ENCODE measurements at places on chromosomes 12 and 14.

GRCh38 chr12:2719392-2719791 lies 75.4 kb upstream of the FKBP4 start:
- no peak for DNase-seq

DNA sequence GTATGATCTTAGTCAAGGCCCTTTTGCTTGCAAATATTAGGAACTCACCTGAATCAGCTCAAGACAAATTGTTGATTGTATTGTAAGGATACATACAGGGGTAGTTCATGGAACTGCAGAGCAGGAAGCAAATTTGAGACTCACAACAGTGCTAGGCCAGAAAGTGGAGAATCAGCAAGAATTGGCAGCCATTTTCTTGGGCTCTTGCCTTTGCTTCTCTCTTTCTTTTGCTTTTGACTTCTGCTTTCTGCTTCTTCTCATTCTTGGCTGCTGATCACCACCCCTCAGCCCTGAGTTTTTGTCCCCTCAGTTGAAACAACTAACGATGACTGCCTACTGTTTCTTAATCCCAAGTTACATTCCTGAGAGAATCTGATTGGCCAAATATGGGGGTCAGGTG lies 34.8 kb downstream of the KCNK13 start:
- DNase-seq, result no peak

DNA sequence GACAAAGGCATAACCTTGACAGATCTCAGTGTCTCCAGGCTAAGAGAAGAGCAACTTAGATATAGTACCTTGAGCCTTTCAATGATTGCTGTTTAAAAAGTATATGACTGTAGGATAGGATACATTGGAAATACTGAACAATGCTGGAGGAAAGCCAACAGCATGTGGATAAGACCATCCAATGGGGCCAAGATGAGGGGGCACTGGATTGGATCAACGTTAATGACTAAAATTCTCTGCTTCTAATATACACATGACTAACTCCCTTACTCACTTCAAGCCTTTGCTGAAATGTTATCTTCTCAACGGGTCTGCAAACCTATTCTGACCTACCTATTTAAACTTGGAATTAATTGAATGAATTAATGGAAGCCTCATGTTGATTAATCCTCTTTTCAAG lies 354.9 kb downstream of the RAD51B start:
- DNase-seq, result no peak

GRCh38 chr12:53200458-53201176 lies 6.4 kb downstream of the ITGB7 start:
- peak; percentile 70 for DNase-seq

DNA sequence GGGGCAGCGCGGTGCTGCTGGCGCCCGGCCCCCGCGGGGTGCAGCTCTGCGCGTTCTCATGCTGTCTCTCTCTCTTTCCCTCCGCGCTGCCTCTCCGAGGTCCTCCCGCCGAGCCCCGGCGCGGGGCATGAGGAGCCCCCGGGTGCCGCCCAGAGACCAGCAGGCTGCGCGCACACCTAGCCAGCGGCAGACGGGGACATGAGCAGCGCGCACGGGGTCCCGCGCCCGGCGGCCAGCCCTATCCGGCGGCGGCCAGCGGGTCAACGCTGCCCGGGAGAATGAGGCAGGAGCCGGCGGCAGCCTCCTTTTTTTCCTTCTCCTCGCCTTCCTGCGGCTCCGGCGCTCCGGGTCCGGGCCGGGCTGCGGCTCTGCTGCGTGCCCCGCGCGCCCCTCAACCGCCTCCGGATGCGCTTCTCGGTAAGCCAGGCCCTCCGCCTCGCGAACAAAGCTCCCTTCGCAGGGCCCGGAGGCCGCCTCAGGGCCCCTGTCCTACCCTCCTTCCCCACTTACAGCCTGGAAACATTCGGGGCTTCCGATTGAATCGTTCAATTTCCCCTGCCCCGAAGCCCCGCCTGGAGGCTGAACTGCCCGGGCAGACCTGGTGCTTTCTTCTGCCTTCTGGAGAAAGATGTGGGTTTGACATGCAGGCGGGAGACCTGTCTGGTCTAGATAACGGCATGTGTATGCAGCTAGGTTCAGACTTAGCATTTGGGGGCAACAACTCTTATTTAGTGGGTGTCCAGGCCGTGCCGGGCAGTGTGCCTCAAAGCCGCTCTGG lies at the start of gene TUNAR:
Gene TUNAR (plus strand): TSS at position 72 of the 778 bp plus-strand sequence.
- DNase-seq, result no peak

- no peak for DNase-seq
Observed at GRCh38 chr12:106791531-106791930, 17.0 kb downstream of the RIC8B start.

DNA sequence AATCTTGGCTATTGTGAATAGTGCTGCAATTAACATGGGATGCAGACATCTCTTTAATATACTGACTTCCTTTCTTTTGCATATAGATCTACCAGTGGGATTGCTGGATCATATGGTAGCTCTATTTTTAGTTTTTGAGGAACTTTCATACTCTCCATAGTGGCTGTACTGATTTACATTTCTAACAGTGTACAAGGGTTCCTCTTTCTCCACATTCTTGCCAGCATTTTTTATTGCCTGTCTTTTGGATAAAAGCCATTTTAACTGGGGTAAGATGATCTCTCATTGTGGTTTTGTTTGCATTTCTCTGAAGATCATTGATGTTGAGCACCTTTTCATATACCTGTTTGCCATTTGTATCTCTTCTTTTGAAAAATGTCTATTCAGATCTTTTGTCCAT lies 8.4 kb downstream of the AMDHD1 start:
- DNase-seq, result no peak

GRCh38 chr14:100576091-100577085 lies 10.8 kb downstream of the BEGAIN start:
- peak; percentile 47 for DNase-seq

- DNase-seq, result no peak
Observed at GRCh38 chr14:69673104-69673503, 61.7 kb downstream of the SUSD6 start.

DNA sequence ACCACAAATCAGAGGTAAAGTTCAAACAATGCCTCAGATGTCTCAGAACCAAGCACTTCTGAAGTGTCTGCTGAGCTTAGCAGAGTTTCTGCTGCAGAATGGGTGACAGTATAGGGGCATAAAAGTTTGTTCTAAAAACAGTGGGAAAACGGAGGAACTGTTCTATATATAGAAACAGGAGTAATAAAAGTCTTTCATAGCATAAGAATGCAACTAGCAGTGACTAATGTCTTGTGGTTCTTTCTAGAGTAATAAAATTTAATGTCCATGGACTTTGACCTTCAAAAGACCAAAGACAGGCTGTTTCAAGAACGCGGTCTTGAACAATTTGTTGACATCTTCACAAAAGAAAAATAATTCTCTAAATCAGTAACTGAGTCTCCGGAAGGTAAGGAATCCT lies 107.5 kb upstream of the FAR2 start:
- no peak for DNase-seq

DNA sequence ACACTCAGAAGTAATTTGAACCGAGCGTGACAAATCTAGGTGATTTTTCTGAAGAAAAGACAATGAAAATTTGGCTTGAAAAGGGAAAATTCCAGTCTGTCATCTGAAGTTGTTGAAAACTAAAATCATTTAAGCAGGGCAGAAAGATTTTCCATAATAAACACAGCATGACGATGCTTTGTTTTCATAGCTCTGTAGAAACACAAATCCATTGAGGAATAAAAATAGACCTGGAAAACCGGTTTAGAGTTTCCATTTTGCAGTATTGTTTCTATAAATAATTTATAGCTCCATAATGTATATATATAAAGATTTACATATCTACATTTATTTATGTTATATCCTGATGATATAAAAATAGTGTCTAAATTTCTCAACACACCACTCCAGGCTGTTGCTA lies 1918.5 kb upstream of the FLRT2 start:
- no peak for DNase-seq

- no peak for DNase-seq
Observed at GRCh38 chr14:51539571-51540037, 112.1 kb upstream of the FRMD6 start.

DNA sequence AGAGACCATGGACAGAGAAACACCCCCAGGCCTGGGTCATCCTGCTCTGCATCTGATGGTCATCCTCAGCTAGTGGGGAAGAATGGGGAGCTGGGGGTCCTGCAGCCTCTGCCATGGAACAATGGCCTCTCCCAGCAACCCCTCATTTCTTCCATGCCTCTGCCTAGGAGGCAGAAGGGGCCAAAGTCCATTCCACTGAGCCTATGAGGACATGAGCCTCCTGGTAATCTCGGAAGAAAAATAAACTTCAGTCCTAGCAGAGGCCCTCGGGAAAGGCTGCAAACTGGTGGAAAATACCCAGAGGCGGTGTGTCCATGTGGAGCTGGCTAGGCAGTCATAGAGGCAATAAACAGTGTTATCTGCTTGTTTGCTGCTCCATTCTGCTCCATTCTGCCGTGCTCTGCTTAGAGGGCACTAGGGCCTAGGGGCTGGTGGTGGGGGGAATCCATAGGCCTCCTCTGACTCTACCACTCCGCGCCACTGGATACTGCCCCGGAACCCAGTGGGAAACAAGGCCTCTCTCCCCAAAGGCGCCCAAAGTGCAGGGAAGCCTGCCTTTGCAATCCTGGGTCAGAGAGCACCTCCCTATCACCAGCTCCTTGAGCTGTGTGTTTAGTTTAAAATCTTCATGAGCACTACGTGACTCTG lies 4.5 kb downstream of the PGF start:
- DNase-seq, result no peak

DNA sequence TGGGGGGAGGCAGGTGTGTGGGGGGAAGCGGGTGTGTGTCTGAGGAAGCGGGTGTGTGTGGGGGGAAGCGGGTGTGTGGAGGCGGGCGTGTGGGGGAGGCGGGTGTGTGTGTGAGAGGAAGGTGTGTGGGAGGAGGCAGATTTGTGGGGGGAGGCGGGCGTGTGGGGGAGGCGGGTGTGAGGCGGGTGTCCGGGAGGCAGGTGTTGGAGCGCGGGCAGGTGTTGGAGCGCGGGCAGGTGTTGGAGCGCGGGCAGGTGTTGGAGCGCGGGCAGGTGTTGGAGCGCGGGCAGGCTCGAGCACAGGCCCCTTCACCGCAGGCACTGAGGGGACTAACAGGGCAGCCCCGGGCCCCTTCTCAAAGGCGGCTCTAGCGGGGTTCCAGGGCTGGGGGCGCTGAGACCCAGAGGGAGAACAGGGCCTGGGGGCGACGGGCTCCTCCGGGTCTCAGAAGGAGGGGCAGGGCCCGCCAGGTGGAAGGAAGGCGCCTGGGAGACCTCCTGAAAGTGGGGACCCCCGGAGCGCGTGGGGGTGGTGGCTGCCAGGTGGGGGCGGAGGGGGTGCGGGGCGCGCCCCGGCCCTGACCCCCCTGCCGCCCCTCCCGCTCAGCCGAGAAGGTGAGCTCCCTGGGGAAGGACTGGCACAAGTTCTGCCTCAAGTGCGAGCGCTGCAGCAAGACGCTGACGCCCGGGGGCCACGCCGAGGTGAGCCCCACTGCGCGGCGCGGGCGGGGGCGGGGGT lies 3.2 kb downstream of the CRIP2 start:
- peak; percentile 86 for DNase-seq

DNA sequence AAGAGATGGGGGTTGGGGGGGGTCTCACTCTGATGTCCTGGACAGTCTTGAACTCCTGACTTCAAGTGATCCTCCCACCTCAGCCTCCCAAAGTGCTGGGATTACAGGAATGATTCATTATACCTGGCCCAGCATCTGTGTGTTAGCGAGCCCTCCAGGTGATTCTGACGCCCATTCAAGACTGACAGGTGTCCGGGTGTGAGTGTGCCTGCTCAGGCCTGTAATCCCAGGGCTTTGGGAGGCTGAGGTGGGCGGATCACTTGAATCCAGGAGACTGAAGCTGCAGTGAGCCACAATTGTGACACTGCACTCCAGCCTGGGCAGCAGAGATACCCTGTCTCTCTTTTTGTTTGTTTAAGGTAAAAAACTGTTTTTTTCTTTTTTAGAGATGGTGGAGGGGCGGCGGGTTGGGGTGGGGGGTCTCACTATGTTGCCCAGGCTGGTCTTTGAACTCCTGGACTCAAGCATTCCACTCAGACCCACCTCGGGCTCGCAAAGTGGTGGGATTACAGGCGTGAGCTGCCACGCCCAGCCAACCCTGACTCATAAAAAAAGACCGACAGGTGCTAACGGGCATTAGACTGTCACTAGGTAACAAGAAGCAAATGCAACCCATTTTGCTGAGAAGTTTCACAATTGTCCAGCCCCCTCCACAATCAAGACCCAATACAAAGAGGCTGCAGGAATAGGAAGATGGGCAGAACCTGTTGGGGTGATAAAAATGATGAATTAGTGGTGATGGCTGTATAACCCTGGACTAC lies 4.7 kb downstream of the VSIG10 start:
- DNase-seq, result no peak

GRCh38 chr12:115771065-115771464 lies 506.4 kb downstream of the MED13L start:
- DNase-seq, result no peak

- DNase-seq, result no peak
Observed at GRCh38 chr12:113808095-113808951, 157.8 kb downstream of the RBM19 start.

GRCh38 chr12:55610598-55610997 lies 26.1 kb upstream of the OR10P1 start:
- DNase-seq, result no peak

DNA sequence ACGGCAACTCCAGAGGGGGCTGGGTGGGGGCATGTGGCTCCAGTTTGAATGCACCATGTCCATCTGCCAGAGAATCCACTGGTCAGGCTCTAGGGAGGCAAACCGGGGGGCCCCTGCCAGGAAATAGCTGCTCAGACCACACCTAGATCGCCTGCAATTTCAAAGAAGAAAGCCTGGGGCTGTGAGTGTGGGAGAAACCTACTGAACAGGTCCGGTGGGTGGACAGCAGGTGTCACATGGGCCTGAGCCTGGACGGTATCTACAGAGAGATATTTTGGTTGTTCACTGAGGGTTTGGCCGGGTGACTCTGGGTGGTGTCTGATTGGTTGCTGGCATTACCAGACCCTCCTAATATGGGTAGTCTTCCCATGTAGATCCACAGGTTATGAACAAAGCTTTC lies 32.0 kb downstream of the DAO start:
- no peak for DNase-seq

- no peak for DNase-seq
Observed at GRCh38 chr12:93256256-93256969, 121.3 kb upstream of the NUDT4 start.

GRCh38 chr14:74425525-74426201 lies 347 bp downstream of the SYNDIG1L start:
- peak; percentile 83 for DNase-seq

- no peak for DNase-seq
Observed at GRCh38 chr14:43729143-43729542, 777.9 kb downstream of the FSCB start.

- DNase-seq, result no peak
Observed at GRCh38 chr14:50740856-50741255, 72.8 kb upstream of the SAV1 start.

DNA sequence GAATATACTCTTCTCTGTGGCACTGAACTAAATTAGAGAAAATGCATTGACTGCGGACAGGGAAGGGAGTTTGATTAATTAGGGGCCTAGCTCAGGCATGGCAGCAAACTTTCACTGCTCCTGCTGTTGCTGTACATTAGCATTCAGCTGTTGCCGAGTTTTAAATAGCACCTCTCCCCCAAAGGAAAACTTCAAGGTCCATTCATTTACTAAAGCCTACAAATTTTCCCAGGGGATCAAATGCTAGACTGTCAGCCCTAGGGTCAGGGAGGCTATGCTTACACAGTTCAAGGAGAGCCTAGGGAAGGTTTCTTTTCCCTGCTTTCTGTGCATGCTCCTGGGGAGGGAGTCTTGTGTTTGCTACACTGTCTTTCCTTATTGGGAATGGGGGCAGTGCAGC lies 60.0 kb upstream of the GZMB start:
- no peak for DNase-seq
